Fibroblast of skin of abdomen (primary cell): ENCODE measurements at places on chromosomes 3 and 15.
A peak's percentile ranks its signal among the peaks of the same experiment; 100 is the strongest.

- no peak for DNase-seq
These were observed 4.2 kb upstream of the SH2D7 start for GRCh38 chr15:78087951-78088772.

DNA sequence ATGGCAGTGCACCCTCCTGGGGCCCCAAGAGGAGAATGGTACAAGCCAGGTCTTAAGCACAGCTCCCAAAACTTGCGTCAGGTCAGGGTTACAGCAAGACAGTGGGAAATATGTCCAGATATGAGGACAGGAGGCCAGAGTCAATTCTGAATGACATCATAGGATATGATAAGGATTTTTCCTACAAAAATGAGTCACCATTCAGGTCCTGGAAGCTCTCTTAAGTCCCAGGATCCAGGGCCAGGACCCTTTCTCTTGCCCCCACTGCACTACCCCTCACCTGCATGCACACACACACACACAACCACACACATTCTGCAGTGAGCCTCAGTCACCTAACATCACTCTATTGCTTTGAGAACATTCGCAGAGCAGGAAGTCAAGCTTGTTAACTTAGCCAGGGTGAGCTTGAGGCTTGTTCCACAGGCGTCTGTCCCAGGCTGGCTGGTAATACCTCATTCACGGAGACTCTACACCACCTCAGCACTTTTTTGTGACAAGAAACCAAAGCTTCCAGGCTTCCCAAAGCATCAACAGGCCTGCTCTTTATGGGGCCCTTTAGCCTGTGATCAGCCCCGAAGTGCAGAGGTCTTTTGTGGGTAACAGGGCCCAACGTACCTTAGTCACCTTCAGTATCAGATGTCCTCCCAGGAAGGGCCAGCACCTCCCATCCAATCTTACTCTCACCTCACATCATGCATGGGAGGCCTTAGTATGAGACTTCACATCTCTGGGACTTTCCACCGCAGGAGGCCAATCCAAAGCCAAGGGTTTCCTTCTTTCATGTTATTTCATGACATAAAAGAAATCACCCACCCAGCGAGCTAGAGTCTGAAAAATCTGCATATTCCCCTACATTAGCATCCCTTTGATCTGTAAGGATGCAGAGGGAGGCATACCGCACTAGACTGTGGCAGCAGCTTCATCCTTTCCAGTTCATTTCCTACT is 74.0 kb upstream of the LIPC start:
- no peak for DNase-seq

DNA sequence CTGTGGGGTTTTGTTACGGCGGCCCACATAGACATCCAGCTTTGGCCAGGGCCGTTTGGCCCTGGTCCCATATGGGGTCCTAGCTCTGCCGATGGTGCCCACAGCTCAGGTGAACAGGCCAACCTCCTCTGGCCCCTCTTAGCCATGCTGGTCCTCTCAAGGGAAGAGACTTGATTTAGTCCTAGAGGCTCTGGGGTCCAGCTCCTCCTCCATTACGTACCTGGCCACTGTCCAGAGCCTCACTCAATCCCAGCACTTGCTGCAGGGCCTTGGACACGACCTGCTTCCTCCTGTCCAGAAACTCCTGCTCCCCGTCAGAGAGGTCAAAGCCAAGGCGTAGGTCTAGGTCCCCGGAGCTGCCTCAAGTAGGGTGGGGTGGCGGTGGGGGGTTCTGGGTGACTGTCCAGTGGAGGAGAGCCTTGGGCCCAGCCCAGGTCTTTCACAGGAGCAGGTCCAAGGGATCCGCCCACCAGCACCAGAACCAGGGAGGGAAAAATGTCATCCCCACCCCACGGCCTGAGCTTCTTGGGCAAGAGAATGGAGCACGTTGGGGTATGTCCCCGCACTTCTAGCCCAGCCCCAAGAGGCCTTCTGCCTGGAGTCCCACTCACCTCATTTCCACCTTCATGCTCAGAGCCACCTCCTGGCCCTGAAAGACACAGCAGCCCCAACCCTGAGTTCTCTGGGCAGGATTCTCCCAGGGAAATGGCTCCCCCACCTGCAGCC is 6.8 kb downstream of the PLA2G4F start:
- no peak for DNase-seq

GRCh38 chr3:183664913-183665381 is 29.5 kb downstream of the KLHL24 start:
- peak; percentile 92 for DNase-seq

GRCh38 chr3:181417748-181418147 is 294.0 kb upstream of the SOX2 start:
- peak; percentile 70 for DNase-seq

- DNase-seq: no peak
These were observed 2.2 kb downstream of the ABHD5 start for GRCh38 chr3:43692971-43693370.

DNA sequence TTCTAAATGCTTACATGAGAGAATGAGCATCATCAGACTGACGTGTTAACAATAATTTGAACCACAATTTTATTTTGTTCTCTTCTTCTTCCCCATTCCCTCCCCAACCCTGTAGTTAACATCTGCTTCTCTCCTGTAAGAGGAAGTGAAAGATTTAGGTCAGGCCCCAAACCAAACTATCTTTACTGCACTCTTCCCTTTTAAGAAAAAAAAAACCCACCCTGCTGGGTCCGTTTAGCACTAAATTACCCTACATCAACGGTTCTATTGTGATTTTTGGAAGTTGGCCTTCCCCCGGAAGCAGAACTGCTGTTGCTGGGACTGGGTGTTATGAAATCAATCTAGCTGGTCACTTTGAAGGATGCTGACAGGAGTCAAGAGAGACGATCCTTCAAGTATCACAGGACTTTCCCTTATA is 49.4 kb downstream of the NFKBIZ start:
- no peak for DNase-seq

DNA sequence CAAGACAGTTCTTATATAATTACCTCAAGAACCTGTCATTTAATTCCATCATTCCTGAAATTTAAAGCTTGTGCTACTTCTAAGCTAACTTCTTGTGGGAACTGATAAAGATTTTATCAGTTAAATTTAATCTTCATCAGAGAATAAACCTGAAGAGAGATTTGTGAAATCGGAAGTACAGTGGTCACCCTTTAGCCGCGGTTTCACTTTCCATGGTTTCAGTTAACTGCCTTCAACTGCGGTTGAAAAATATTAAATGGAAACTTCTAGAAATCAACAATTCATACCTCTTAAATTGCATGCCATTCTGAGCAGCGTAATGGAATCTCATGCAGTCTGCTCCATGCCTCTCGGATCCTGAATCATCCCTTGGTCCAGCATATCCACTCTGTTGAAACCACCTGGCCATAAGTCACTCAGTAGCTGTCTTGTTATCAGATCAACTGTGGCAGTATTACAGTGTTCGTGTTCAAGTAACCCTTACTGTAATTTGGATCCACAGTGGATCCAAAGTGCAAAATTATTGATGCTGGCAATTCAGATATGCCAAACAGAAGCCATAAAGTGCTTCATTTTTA is 626.1 kb downstream of the CADM2 start:
- DNase-seq: no peak

- no peak for DNase-seq
These were observed 3.8 kb downstream of the SGO1 start for GRCh38 chr3:20182206-20182605.

- DNase-seq: no peak
These were observed 351.7 kb downstream of the IGSF11 start for GRCh38 chr3:118682921-118683320.

DNA sequence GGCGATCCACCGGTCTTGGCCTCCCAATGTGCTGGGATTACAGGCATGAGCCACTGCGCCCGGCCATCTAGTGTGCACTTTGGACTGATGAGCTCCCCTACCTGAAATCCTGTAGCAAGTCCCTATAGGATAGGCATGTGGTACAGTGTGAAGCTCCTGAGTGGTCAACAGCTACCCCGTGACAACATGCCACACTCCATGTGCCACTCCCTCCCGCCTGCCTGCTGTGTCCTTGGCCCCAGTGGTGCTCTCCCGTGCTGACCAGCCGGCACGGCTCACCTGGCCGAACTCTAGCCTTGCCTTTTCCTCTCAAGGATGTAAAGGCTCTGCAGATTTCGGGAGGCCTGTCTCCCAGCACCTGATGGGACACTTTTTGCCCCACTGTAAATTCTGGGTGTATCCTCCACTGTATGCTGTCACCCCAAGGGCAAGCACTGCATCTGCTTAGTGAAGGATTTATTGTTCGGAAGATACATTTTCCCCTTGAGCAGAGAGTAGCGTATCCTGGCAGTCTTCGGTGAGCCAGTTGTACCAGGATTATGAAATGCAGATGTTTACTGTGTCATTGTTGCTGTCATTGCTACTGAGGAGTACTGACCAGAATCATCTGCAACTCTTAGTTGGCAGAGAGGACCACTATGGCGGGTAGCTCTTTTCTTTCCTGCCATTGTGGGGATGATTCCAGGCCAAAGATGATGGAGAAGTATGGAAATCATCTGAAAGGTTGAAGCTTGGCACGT is 64.7 kb downstream of the IGF1R start:
- DNase-seq: no peak

GRCh38 chr3:124982855-124983254 is 48.3 kb upstream of the MUC13 start:
- DNase-seq: no peak

DNA sequence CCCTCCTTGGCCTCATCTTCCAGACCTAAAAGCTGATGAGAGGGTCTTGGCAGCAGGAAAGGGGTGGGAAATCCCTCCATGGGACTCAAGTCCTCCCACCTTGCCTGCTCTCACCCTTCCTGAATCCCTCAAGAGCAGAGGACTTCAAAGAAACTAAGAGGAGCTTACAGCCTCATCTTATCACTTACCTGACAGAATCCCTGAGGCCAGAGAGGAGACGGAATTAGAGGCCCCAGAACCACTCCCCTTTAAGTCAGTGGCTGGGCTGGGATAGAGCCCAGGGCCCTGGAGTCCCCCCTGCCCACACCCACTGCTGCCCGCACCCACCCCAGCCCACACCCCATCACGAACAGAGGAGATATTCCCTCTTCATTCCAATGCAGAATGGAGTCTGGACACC is 15.2 kb downstream of the LOXL1 start:
- DNase-seq: no peak

DNA sequence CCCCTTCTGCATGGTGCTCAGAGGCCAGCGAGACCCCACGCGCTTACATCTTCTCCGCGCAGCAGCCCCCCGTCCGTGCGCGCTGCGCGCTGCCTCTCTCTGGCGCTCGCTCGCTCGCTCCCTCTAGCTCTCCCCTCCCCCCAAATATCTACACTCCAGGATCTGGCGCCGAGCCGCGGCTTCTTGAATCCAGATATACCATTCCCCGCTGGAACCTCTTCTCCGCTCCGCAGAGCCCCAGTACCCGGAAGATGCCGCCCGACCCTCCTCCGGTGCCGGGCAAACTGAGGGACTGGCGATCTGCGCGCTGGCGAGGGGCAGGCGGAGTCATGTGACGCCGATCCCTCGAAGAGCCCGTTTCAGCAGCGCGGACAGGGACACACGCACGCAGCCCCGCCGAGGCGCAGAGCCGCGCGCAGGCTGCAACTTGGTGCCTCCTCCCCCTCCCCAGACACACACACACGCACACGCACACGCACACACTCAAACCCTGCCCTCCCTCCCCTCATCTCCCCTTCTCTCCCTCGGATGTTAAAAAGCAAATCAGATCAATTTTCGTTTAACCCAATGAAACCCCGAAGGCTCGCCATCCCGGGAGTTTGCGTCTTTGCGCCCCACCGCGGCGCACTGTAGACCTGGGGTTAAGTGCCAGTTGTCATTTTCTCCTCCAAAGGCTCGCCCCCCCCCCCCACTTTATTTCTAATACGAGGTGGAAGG is at the start of gene RASGRF1:
TSS of gene RASGRF1 (minus strand) at position 294 of the 717 bp plus-strand sequence. CDS start at position 12, 282 bp downstream.
- no peak for DNase-seq

DNA sequence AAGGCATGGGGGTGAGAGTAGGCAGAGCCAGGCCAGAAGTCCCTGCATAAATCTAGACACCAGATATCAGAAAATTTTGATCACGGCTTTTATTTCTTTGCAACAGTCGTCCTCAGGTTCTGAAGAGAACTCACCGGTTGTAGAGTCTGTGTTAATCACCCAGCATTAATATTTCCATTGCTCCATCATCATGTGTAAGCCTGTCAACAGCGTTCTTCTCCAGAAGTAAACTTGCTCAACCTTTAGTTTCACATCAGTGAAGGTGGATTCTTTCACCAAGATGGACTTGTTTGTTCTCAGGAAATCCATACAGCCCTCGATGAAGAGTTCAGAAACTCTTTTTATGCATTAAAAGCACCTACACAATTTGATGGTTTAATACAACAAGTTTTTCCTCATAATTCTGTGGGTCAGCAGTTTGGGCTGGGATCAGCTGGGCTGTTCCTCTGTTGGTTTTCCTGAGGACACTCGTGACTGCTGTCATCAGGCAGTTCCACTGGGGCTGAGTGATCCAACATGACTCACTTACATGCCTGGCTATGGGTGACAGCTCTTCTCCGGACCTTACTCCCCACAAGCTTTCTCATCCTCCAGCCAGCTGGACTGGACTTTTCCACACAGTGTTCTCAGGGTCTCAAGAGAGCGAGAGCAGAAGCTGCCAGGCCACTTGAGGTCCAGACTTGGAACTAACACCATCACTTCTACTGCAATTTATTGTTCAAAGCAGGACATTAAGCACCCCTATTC is 303.4 kb downstream of the ZNF621 start:
- no peak for DNase-seq

DNA sequence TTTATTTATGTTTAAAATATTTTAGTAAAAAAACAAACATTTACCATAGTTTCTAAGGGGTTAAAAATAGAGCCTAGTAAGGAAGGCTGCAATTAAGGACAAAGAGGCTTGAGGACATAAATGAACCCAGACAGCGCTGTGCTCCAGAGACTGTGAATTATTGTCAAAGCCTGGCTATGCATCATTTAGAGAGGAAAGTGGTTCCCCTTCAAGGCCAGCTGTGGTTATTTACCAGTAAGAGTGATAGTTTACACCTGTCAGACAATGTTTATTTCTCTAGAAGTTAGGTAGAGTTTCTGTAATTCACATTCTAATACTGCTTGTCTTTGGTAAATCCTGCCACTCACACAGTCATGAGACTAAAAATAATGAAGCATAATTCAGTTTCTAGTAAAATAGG is 32.4 kb upstream of the PIK3R4 start:
- no peak for DNase-seq

DNA sequence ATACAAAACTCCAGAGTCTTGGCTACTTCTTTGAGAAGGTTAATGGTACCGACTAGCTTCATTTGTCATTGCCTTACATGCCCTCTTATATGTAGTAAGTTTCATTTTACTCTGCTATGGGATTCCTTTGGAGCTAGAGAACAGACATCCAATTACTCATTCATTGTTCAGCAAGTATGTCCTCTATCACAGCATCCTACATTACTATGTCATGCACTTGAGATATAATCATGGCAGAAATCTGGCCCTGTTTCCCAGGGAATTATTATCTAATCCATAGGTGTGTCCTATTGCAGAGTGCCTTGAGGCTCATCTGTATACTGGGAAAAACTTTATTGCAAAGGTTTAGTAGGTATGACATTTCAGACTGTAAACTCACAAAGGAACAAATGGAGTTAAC is 333.1 kb upstream of the NECTIN3 start:
- DNase-seq: no peak

- peak; percentile 71 for DNase-seq
These were observed 178.0 kb downstream of the TPRG1 start for GRCh38 chr3:189349772-189350171.

- peak; percentile 54 for DNase-seq
These were observed 274.5 kb upstream of the C2CD4B start for GRCh38 chr15:62439543-62440016.
